ENCODE measurements at places on chromosomes 6 and 20. TPM values are rescaled to one million over a fixed set of nuclear protein-coding genes. Genes with fewer than 3 reads are reported as not detected.

The SMLR1 gene
- total RNA-seq, result not detected

The WFDC5 gene
- total RNA-seq, result not detected

The EGFL8 gene
- total RNA-seq, result 1.5 TPM

The SNAP25 gene
- 18.9 TPM for total RNA-seq

The TPBG gene
- total RNA-seq, result 37.2 TPM

The BNIP5 gene
- not detected for total RNA-seq

The LIME1 gene
- 8.9 TPM for total RNA-seq

The NUP153 gene
- total RNA-seq, result 24.7 TPM

The SLPI gene
- total RNA-seq, result 11.8 TPM

The MLIP gene
- not detected for total RNA-seq

The HLA-DQB1 gene
- total RNA-seq, result not detected

The HFE gene
- 10.1 TPM for total RNA-seq

The CARMIL1 gene
- 7.7 TPM for total RNA-seq

The RFX6 gene
- not detected for total RNA-seq

The SLC22A7 gene
- total RNA-seq, result not detected

The PNLDC1 gene
- total RNA-seq, result not detected

The PGK2 gene
- not detected for total RNA-seq

The POU5F1 gene
- 9.5 TPM for total RNA-seq

The HAO1 gene
- not detected for total RNA-seq

The ADGRF5 gene
- total RNA-seq, result not detected

The RBM24 gene
- total RNA-seq, result 9.3 TPM

The PRND gene
- not detected for total RNA-seq

The MUC21 gene
- not detected for total RNA-seq

The BPIFB2 gene
- not detected for total RNA-seq

The DYNLT2 gene
- 0.44 TPM for total RNA-seq

The KIAA1755 gene
- 0.13 TPM for total RNA-seq

The GJA1 gene
- total RNA-seq, result 69.8 TPM

The SLC22A2 gene
- total RNA-seq, result not detected

The TSHZ2 gene
- total RNA-seq, result not detected

Data from A549 treated with GW870086 at 1 μM for 4 hours (cell line).